Left renal cortex interstitium (tissue), 4 donors: ENCODE measurements at places on chromosomes 3 and 15.

GRCh38 chr15:67311731-67312130 is 57.1 kb downstream of the IQCH start:
- no peak for DNase-seq

- DNase-seq: no peak
Measured at GRCh38 chr3:186964071-186964470, 33.7 kb downstream of the ST6GAL1 start.

DNA sequence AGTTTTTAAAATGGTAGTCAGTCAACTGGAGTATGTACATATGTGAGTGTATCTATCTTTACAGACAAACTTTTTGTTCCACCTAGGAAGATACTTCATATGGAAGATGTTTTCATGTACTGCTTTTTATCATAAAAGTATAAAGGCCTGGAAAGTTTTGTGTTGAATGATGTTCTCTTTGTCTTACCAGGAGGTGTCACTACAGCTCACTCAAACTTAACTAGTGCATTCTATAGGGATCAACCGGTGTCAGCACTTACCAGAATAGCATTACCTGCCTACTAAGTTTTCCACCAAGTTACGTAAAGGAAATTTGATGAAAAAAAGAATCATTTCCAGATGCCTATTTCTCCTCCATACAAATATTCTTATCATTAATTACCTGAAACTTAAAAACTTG is 522.6 kb upstream of the SEMA6D start:
- no peak for DNase-seq

- DNase-seq: no peak
Measured at GRCh38 chr3:112374333-112374734, 41.4 kb downstream of the CD200 start.

DNA sequence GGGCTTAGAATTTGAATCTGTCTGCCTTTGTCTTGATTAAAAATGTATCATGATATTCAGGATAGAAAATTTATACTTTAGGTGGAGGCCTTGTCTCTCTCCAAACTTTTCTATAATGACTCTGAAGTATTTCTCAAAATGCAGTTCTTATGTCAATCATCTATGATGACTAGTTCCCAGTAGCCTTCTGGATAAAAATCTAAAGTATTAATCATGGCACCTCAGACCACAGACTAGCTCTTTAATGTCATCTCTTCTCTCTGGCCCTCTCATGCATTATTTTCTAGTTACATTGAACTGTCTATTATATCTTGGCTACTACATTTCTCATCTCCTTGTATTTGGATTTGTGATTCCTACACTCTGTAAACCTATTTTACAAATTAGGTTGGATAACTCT is 96.9 kb downstream of the ZPLD1 start:
- DNase-seq: no peak

DNA sequence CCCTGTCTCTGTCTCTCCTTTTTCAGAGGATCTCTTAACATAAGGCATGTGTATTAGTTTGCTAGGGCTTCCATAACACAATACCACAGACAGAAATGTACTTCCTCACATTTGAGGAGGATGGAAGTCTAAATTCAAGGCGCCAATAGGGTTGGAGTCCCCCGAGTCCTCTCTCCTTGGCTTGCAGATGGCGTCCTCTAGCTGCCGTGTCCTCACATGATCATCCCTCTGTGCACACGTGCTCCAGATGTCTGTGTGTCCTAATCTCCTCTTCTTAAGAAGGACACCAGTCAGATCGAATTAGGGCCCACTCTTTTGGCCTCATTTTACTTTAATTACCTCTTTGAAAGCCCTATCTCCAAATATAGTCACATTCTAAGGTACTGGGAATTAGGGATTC is 23.0 kb upstream of the BFSP2 start:
- DNase-seq: no peak

DNA sequence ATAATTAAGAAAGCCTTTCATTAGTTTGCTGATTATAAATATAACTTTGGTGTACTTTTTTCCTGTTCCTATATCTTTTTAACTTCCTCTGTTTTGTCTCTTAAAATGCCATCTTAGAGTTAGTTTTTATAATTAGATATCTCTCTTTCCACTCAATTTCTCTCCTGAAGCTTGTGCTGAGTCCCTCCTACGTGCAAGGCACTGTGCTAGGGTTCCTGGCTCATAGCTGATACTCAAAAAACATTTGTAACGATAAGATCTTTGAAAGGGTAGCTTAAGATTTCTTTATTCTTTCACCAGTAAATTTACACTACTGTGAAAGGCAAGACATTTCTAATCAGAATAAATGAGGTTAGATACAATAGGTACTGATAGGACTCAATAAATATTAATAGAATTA is 358.8 kb downstream of the MECOM start:
- no peak for DNase-seq

GRCh38 chr3:195522254-195523023 is 20.7 kb downstream of the PPP1R2 start:
- no peak for DNase-seq

- DNase-seq: no peak
Measured at GRCh38 chr3:52072020-52072419, 15.6 kb upstream of the DUSP7 start.

- no peak for DNase-seq
Measured at GRCh38 chr15:79160211-79160610, 69.6 kb upstream of the RASGRF1 start.

DNA sequence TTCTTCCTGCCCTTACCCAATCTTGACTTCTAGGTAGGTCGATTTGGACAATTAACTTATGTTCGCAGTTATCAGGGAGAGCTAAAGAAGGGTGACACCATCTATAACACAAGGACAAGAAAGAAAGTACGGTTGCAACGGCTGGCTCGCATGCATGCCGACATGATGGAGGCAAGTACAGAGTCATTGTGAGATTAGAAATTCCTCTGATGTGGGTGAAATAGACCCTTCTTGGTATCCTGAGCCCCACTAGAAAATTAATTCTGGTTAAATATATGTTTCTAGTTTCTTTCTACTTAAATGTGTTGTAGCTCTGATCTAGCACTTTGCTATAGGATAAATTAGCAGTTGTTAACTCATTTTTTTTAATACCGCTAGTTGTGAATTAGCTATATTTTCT is 13.6 kb downstream of the LXN start:
- DNase-seq: no peak

DNA sequence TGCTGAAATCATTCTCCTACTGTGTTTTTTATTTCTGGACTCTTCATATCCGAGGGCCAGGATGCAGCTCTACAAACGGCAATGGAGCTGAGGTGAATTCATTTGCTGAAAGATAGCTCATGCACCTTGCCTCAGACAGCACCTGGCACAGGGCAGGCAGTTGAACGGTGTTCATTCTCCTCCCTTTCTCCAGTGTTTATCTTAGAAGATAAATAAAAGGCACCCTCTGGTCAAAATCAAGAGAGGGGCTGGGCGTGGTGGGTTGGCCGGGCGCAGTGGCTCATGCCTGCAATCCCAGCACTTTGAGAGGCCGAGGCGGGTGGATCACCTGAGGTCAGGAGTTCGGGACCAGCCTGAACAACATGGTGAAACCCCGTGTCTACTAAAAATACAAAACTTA is 79.3 kb upstream of the LMOD3 start:
- no peak for DNase-seq

DNA sequence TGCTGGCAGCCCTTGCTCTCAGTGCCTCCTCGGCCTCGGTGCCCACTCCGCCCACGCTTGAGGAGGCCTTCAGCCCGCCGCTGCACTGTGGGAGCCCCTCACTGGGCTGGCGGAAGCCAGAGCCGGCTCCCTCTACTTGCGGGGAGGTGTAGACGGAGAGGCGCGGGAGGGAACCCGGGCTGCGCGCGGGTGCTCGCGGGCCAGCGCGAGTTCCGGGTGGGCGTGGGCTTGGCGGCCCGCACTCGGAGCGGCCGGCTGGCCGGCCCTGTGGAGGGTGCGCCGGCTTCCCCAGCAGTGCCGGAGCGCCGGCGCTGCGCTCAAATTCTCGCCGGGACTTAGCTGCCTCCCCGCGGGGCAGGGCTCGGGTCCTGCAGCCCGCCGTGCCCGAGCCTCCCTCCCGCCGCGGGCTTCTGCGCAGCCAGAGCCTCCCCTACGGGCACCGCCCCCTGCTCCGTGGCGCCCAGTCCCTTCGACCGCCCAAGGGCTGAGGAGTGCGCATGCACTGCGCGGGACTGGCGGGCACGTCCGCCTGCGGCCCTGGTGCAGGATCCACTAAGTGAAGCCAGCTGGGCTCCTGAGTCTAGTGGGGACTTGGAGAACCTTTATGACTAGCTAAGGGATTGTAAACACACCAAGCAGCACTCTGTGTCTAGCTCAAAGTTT is 231.5 kb downstream of the EFHB start:
- DNase-seq: no peak

GRCh38 chr3:11367143-11367693 is 95.0 kb downstream of the ATG7 start:
- DNase-seq: no peak

- no peak for DNase-seq
Measured at GRCh38 chr3:197001106-197001971, 28.3 kb downstream of the MELTF start.

DNA sequence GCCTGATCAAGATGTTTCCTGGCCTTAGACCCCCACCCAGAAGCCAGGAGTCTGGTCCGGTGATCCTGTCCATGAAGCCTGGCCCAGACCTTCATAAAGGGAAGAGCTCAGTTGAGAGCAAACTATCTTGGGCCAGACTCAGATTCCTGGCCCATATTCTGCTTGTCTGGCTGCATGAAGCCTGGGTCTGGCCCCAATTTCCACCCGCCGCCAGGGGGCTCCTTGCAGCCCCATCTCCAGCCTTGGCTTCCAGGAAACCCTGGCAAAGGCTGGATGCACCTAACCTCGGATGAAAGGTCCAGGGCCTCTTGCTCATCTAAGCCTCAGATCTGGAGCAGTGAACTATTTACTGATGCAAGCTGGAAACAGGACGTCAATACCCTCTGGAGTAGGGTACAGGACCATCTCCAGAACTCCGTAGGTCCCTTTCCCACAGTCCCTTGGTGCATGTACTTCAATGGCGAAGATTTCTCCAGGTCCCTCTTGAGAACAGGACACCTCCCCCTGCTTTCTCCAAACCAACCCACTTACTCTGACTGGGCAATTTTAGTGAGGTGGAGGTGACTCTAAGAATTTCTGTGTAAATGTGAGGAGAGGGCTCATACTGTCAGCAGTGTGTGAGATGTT is 5.6 kb downstream of the FOXL2 start:
- no peak for DNase-seq

- DNase-seq: no peak
Measured at GRCh38 chr3:77449459-77450350, 409.8 kb downstream of the ROBO2 start.

DNA sequence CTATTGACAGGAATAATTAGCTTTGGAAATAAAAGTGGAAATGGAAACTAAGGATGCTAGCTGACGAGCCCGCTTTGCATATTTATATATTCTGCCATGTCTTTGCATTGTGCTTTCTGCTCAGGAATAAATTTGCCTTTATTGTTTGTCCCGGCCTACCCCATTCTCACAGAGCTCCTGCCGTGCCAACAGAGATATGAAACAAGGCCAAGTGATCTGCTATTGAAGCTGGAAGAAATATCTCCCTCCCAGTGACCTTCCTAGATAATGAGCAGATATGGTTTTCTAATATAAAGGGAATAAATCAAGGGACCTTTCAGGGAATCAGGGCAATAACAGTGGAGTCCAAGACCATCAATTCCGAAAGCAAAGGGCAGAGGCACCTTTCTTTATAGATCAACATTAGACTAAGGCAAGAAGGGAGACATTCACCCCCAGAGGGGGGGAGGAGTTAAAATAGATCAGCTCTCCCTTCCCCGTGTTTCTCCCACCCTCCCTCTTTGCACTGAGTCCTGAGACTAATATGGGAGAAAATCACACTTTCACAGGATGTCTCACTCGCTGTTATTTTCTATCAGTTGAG is 664.6 kb downstream of the AGBL1 start:
- DNase-seq: no peak

DNA sequence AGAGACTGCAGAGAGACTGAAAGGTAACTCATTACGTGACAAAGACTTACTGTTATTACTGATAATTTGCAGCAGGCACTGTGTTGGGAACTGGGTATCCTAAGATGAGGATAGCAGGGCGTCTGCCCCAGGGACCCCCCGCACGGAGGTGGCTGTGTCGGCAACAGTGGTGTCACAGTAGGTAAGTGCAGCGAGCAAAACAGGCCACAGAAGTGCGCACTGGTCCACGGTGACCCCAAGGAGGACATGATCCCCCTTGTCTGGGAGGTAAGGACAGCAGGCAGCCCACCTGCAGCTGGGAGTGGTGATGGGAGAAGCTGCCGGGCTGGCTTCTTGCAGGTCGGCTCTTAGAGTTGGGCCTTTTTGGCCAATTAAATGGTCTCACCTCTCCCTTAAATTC is 82.9 kb downstream of the FAM43A start:
- DNase-seq: no peak

DNA sequence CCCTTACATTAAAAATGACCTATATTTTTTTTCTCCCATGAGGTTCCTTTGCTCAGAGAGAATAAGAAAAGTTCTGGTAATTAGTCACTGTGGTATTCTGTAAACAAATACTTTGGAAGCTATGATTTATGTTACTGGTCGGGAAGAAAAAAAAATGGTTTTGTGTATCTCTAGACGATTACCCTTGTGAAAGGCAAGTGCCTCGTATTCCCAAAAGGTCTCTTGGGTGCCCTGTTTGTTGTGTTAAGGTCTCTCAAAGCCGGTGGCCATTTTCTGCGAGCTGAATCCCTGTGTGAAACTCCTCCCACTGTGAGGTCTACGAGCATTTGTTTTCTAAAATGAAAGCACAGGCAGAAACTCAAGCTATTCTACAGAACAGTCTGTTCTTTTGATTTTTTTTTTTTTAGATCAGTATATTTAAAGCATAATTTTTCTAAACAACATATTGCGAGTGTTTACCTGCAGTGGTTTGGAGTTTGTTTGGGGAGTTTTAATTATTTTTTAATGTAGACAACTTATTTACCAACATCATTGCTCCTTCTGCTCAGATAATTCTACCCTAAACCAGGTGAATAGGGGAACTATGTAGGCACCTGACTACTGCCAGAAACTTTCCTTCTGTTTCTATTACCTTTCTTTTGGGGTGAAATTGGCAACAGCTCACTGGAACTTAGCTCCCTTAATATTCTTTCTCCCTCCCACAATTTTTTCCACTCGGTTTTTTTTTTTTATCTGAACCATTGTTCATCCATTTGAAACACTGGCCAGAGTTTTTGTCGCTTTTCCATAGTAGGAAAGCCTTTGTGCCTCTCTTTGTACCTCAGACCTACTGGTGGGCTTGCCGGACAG is 44.0 kb downstream of the ZBTB38 start:
- DNase-seq: no peak
